ENCODE measurements at places on chromosomes 3 and 15.
A peak's percentile ranks its signal among the peaks of the same experiment; 100 is the strongest.

DNA sequence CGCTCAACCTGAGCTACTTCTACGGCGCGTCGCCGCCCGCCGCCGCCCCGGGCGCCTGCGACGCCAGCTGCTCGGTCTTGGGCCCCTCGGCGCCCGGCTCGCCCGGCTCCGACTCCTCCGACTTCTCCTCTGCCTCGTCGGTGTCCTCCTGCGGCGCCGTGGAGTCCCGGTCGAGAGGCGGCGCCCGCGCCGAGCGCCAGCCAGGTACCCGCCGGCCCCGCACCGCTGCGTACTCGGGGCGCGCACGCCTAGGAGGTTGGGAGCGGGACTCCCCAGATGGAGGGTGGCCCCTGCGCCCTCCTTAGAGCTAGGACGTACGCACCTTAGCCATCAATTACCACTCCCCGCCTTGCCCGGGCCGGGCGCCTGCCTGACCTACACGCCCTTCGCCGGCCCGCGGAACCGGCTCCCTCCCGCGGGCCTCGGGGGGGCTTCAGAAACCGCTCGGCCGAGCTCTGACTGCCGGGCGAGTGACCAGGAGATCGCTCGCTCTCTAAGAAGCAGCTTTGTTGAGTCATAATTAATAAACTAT, 466 bp downstream of the NFKBIZ start:
- peak; percentile 2 for DNase-seq

DNA sequence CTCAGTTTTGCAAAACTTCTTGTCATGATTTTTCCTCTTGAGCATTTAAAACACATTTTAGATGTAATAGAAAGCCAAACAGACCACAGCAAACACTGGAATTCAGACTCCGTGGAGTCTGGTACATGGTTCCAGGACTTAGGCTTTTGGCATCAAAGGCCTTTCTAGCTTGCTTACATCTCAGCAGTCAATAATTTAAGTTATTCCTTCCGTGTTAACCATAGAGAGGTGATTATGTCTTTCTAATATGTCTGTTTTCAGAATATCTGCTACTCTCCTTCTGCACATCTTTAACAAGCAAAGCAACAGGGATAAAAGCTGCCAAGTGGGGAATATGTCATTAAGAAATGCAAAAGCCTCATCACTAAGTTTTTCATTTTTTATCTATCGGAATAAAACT, 171.7 kb upstream of the CRBN start:
- DNase-seq = no peak

DNA sequence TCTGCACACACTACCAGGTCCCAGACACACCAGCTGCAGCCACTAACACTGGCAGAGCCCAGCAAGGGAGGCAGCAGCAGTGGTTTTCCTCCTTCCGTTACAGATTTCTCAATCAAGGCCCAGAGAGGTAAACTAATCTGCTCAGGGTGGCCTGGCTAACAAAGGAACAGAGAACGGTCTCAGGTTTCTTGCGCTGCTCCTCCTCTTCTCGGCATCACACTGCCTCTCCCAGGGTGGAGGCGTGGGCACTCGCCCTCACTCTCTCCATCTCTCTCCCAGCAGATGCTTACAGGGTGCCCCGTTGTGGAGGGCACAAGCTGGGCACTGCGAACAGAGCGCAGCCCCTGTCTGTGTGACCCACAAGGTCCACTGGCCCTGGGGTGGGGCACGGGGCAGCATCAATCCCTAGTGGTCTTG, 228.7 kb downstream of the VPS13C start:
- DNase-seq = peak; percentile 0

DNA sequence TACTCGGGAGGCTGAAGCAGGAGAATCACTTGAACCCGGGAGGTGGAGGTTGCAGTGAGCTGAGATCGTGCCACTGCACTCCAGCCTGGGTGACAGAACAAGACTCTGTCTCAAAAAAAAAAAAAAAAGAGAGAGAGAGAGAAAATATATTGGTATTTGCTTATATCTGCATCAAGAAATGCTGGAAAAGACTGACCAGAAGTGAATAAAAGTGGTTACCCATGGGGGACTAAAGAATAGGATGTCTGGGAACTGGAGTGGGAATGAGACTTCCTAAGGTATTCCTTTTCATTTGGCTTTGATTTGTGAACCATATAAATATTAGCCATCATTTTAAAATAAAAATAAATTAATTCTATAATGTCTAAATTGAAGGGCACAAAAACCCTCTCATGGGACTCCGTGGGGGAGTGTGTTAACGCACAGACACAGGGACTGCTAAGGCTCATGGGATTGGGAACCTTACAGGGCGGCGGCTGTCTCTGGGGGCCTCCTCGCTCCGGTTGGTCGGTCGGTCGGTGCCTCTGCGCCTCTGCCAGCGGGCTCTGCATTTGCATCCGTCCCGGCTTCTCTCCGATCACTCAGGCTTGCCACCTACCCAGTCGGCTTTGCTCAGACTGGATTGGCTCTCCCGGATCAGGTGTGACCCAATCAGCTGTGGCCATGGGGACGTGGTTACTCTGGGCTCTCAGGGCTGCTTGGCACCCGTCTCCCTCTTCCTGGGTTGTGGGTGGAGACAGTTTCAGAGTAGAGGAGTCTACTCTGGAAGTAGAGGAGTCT, 12.7 kb upstream of the TSPAN3 start:
- DNase-seq = peak; percentile 65

DNA sequence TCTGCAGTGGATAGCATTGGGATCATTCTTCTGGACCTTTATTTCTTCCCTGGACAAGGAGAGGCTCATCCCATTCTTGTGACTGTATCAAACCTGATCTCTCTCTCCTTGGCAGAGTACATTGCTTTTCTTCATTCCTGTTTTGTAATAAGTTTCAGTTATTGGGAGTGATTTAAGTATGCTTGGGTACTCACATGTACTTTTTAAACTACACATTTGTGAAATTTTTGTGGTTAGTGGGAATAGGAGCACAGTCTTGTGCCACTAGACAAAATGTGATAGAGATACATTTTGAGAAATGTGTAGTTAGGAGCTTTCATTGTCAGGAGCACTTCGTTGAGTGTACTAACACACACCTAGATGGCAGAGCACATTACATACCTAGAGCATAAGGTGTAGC, 262.6 kb downstream of the C3orf38 start:
- DNase-seq = no peak

DNA sequence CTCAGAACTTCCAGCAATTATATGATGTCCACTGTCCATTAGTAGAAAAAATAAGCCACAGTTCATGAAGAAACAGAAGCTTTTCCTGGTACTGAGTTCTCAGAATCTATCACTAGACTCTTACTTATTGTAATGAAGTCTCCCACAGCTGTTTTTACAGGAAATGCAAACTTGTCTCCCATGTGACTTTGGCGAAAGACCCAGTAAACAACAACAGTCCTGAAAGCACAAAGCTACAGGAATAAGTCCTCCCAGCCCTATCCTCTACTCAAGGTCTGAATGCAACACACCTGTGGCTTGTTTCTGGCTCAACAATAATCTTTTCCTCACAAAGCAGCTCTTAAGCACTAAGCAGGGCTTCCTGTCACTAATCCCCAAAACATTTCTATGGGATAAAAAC, 55.9 kb downstream of the EOMES start:
- DNase-seq = no peak

GRCh38 chr3:20975188-20975651, 775.8 kb downstream of the ZNF385D start:
- DNase-seq = no peak

DNA sequence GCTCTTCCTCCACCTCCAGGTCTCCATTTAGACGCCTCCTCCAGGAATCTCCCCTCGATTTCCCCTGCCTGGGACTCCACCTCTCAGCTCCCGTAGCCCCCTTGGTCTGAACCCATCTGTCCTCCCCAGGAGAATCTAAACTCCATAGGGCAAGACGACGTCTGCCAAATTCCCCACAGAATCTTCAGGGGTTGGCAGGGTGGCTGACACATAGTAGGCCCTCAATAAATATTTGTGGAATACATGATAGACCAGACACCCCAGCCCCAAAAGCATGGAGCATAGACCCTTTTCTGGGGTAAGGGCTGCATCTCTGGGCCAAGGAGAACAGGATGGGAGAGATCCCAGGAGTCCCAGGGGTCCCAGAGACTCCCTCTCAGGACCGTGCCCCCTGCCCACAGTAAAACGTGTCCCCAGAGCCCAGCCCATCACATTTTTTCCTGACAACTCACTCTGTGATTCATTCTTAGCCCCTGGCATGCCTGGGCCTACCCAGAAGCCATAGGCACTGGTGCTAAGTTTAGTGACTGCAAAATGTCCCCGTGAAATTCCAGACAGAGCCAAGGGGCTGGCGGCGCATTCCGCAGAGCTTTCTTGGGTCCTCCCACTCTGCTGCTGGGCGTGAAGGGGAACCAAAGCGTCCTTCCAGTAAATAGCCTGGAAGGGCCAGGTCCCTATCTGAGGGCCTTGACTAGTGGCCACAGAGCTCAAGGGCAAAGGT, 78.0 kb upstream of the SLC6A6 start:
- DNase-seq = no peak

- DNase-seq = no peak
These were observed at the start of gene ITIH1 for GRCh38 chr3:52777127-52777958. Gene ITIH1, plus strand, starts transcription at chr3:52777599. Its CDS starts 17 bp downstream, at chr3:52777616.

- no peak for DNase-seq
These were observed 32.1 kb downstream of the FOXP1 start for GRCh38 chr3:71551311-71551919.

DNA sequence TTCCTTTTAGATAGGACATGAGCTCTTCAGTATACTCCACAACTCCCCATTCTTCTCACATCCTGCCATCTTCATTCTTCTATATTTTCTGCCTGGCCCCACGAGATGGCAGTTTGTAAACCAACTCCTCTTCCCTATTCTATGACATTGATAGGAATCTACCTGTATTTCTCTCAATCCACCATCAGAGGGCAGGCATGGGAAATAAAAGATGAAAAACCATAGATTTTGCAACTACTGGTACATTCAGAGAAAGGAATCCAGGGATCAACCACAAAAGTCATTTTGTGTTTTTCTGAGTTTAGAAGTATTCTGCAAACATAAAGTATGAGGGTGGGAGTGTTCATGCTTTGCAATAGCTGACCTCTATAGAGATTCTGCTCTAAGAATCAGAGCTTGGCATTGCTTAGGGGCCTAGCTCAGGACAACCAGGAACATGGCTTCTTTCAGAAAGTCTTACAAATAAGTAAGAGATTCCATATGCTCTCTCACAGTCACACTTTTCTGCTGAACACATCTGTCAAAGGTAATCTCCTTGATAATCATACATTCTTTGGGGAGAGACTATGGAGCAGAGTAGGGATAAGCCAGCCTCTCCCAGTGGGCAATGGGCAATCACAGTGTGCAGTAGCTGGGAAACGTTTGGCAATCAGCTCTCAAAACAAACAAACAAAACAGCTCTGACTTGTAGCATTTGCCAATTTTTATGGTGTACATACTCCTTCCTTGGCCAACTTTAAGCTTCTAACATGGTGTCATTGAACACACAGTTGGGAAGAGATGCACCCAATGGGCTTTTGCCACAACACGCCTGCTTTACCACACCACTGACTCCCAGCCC, 43.1 kb upstream of the SLC25A36 start:
- peak; percentile 17 for DNase-seq

DNA sequence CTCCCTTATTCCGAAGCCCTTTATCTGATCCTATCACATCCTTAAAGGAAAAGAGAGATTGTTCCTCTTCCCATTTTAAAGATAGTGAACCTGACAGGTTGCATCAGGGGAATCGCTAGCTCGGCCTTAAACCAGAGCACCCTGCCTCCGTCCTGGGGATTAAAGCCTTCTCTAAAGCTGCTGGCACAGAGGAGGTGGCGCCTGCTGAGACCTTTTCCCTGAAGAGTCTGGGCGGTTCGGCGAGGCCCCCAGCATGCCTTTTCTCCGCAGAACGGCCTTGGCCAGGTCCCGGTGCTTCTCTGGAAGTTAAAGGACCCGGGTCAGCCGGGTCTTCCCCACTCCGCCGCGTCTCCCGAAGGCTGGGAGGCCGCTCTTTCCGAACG, 593 bp downstream of the FAM219B start:
- DNase-seq = no peak

- DNase-seq = no peak
These were observed 14.5 kb downstream of the NUP210 start for GRCh38 chr3:13405614-13406013.

GRCh38 chr3:75140904-75141615, 523.1 kb upstream of the FRG2C start:
- DNase-seq = no peak

- DNase-seq = no peak
These were observed 23.3 kb downstream of the GRIP2 start for GRCh38 chr3:14516738-14517345.

- no peak for DNase-seq
These were observed 9.1 kb downstream of the TASOR start for GRCh38 chr3:56673781-56674457.

DNA sequence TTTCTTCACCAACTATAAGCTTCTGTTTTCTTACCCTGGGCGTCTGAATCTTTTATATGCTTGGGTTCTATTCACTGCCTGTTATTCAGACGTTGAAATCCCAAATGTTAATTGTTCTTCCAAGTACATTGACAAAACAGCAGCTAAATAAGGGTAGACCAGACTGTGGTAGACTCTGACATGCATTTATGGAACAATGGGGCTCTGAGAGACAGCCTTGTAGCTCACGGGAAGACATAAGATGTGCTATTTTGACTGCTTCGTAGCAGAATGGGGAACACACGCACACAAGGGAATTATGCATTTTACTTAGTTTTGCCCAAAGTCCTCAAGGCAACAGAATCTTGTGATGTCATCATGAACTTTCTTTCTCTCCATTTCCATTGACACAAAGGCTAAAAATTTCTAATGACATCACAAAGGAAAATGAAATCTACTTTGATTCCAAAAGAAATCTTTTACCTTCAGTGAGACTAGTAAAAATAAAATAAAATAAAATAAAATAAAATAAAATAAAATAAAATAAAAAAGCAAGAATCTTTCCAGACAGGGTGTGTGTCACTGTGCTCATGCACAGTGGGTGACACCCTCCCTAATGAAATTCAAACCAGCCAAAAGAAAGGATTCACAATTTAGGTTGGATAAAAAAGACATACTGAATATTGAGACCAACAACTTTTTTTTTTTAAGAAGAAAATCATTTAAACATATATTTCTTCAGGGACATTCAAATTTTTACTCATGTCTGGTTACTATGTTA, 346.6 kb downstream of the ZBTB20 start:
- no peak for DNase-seq

DNA sequence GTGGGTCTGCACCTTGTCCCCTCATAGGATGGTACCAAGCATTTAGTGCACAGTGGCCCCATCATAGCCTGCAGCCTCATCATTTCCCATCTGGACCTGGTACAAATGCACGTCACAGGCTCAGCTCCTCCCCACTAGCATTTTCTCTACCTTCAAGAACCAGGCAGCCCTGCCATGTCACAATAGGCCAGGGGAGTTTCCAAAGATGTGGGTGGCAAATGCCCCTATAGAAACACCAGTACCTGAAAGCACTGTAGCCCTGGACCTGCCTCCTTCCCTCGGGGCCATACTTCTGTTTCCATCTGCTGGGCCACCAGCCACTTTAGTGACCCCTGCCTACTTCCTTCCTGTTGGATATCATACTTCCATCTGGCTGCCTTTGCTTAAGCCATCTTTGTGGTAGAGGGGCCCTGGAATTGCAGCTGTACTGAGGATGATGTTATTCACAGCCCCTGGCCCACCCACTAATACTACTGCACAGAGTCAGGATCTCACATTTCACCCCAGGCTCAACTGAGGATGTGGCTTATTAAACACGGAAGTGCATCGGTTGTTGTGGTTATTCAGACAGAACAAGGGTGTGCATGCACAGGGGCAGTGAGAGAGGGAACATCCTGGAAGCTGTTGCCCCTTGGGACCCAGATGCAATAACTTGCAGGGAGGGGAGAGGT, 3.8 kb downstream of the TCTA start:
- no peak for DNase-seq

- no peak for DNase-seq
These were observed 115.2 kb downstream of the ANO10 start for GRCh38 chr3:43506644-43507043.

- DNase-seq = no peak
These were observed 27.7 kb upstream of the PCOLCE2 start for GRCh38 chr3:142916605-142917004.

Measured in NCI-H748 treated with DMSO at 0.1 percent for 48 hours (cell line).